DND-41 (cell line): ENCODE measurements at places on chromosomes 1 and 21.

DNA sequence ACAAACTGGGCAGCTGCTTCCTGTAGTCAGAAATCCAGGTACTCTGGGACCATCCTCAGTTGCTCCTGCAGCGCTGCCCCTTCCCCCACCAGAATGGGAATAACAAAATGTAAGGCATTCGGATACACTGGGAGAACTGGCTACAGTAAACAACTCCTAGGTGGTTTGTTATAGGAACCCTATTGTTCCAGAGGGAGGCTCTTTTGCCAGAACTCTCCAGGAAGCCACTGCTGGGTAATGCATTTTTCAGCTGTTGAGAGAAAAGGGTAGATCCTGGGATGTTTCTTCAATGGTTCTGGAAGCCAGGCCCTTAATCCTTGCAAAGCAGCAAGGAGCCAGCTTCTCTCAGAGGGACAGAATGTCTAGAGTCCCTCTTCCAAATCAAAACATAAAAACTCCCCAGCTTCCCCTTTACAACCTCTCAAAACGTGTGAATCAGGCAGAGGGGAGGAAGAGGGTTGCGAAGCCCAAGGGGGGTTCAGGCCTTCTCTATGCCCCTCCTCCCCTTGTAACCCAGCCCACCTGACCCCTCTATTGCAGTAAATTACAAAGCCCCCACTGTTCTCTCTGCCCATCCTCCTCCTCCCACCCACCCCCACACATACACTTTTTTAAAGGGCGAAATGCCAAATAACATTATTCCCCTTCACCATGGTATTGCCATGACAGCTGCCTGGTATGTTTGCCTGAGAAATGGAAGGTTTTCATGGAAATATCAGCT lies 29.1 kb downstream of the PLPP3 start:
- no peak overlapping the region for H3K4me3 ChIP-seq
- H3K27ac ChIP-seq: no peak overlapping the region
- H3K4me1 ChIP-seq: no peaks in the 10 kb centered on the region

GRCh38 chr1:185402930-185403329 lies 85.9 kb upstream of the IVNS1ABP start:
- H3K27me3 ChIP-seq: no peaks in the 10 kb centered on the region
- no peak for DNase-seq
- H3K4me3 ChIP-seq: no peak overlapping the region
- H3K4me1 ChIP-seq: no peaks in the 10 kb centered on the region
- no peak overlapping the region for H3K27ac ChIP-seq
- no peaks in the 10 kb centered on the region for H3K36me3 ChIP-seq

DNA sequence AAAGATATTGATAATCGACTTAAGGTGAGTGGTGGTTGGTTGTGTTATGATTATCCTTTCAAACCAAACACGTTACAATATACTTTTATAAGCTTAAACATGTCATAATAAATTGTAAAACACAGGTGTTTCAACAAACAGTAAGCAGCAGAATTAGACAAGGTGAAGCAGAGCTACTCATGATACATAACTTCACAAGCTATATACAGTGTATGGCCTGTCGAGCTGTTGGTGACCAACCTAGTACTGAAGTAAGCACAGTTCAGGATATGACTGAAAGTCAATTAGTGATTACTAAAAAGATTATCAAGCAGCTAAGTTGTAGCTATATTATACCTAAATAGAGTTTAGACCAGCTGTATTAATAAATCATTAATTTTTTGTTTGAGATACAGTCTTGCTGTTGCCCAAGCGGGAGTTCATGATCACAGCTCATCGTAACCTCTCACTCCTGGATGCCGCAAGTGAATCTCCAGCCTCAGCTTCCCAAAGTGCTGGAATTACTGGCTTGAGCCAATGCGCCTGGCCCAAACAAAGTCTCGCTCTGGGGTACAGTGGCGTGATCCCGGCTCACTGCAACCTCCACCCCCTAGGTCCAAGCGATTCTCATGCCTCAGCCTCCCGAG lies 148.1 kb downstream of the EIF4G3 start:
- peaks cover 11% of the 10 kb centered on the region; the same call in 1 of the 2 replicates for H3K36me3 ChIP-seq
- no peak overlapping the region for H3K27ac ChIP-seq
- H3K27me3 ChIP-seq: no peaks in the 10 kb centered on the region
- no peaks in the 10 kb centered on the region for H3K4me1 ChIP-seq
- no peak for DNase-seq

- H3K4me3 ChIP-seq: no peak overlapping the region
- no peak for DNase-seq
- no peak overlapping the region for H3K27ac ChIP-seq
- no peaks in the 10 kb centered on the region for H3K27me3 ChIP-seq
- H3K4me1 ChIP-seq: no peaks in the 10 kb centered on the region
Observed at GRCh38 chr1:58430421-58431275, 115.9 kb downstream of the OMA1 start.

DNA sequence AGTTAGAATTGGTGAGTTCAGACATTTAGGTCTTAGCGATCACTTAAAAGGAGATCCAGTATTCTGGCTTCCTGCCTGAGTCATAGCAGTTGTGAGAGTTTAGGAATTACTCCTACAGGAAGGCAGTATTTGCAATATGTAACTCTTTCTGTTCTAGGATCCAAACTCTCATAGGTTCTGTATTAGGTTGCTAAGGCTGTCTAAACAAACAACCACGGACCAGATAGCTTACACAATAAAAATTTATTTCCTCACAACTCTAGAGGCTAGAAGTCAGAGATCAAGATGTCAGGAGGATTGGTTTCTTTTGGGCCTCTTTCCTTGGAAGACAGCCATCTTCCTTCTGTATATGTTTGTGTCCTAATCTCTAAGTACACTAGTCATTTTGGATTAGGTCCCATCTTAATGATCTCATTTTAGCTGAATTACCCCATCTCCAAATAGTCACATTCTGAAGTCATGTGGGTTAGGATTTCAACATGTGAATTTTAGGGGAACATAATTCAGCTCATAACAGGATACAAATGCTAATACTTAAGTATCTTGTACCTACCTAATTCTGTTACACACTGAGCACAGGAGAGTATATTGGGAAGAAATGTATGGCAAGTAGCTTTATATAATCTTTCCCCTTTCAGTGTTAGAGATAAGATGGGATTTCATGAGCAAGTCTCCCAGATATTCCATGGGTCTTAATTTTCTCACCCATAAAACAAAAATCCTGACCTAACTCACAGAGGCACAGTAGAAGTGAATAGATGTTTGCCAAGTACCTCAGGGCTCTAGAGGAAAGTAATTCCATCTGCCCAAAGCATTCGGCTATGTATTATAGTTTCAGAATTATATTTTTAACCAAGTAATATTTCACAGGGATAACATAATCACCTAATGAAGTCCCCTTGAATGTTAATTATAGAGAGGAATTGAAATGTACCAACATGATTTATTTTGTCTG lies 144.4 kb downstream of the PTBP2 start:
- no peak overlapping the region for H3K27ac ChIP-seq
- H3K4me1 ChIP-seq: no peaks in the 10 kb centered on the region
- no peaks in the 10 kb centered on the region for H3K36me3 ChIP-seq
- H3K27me3 ChIP-seq: no peaks in the 10 kb centered on the region

- H3K27ac ChIP-seq: no peak overlapping the region
- no peak for DNase-seq
- H3K36me3 ChIP-seq: no peaks in the 10 kb centered on the region
- H3K4me3 ChIP-seq: no peak overlapping the region
- H3K27me3 ChIP-seq: no peaks in the 10 kb centered on the region
Observed at GRCh38 chr1:186735463-186735862, 55.2 kb upstream of the PTGS2 start.

DNA sequence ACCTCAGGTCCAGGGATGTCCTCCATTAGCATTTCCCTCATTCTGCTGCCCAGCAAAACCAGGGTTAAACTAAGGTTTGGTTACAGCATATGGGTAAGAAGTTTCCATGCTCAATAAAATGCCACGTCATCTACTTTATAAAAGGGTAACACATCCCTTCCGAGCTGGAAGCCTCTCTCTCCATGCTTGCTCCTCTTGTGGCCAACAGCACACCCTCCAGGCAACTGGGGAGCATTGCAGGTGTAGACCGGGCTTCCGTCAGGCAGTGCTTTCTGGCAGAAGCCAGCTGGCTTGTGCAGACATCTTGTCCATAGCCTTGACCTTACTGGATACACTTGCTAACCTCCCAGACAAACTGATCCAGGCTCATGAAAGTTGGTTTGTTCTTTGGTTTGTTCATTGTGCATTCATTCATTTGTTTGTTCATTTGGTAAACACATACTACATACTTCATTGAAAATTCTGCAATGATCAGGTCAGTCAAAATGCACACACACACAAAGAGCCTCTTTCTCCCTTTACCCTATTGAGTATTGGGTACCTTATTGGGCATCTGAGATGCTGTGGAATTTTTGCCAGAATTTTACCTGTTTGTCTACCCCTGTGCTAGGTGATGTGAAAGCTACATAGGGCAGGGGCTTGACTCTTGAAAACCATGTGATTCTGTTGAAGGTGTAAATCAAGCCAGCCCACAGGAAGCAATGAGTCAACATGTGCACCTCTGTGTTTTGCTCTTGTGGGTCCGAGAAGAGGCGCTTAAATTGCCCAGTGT lies 422.8 kb downstream of the CAMTA1 start:
- H3K4me3 ChIP-seq: no peak overlapping the region
- no peak overlapping the region for H3K27ac ChIP-seq
- no peaks in the 10 kb centered on the region for H3K4me1 ChIP-seq
- peaks cover 3% of the 10 kb centered on the region for H3K27me3 ChIP-seq
- no peaks in the 10 kb centered on the region for H3K36me3 ChIP-seq

DNA sequence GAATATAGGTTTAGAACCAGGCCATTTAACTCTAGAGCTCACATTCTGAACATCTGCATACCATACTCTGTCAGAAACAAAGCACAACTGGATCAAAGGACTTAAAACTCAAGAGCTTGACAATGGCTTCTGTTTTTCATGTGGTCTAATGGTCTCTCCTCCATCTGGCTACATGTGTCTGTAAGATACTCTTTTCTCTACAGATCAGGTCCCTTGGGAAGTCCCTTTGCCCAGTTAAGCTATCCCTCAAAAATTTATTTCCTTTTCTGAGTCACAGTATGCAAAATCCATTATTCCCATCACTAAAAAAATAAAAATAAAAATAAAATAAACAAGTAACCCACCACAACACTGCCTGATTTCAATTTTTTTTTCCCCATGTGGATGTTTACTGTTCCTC lies 357.0 kb upstream of the PRMT6 start:
- no peaks in the 10 kb centered on the region for H3K27me3 ChIP-seq
- H3K27ac ChIP-seq: no peak overlapping the region
- DNase-seq: no peak
- no peak overlapping the region for H3K4me3 ChIP-seq
- H3K36me3 ChIP-seq: no peaks in the 10 kb centered on the region

DNA sequence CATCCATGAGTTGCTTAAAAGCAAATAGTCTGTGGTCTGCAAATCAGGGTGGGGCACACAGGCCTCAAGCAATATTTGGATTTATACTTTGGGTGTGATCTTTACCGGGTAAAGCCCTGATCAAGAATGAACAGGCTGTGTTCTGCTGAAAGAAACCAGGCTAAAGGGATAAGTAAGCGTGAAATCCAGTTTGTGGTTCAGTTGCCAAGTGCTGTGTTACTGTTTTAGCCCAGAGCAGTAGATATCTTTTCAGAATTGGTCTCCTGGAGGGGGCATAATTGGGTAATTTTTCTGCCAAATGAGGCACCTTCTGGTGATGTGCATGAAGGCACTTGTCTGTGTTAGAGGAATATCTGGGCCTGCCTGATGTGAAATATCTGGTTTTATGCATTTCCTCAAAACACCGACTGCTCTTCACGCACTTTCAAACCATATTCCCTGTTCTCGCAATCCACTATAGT lies 21.4 kb downstream of the AIM2 start:
- peaks cover 62% of the 10 kb centered on the region for H3K36me3 ChIP-seq
- DNase-seq: no peak
- H3K27ac ChIP-seq: no peak overlapping the region
- no peaks in the 10 kb centered on the region for H3K27me3 ChIP-seq
- H3K4me3 ChIP-seq: no peak overlapping the region
- no peaks in the 10 kb centered on the region for H3K4me1 ChIP-seq

DNA sequence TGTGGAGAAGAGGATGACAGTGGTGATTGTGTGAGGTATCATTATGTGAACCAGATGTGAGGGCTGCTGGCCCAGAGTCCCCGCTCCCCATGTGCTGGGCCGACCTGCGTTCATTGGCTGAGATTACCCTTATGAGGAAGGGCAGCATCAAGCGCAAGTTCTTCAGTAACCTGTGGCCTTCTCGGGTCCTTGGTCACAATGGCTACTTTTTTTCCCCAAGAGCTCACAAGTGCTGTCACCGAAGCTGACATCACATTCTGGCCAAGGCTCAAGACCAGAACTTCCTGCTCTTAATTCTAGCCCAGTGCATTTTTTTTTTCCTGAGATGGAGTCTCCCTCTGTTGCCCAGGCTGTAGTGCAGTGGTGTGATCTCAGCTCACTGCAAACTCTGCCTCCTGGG lies 262.9 kb downstream of the RHOU start:
- peaks cover 5% of the 10 kb centered on the region for H3K27me3 ChIP-seq
- H3K36me3 ChIP-seq: no peaks in the 10 kb centered on the region
- H3K4me1 ChIP-seq: no peaks in the 10 kb centered on the region
- no peak overlapping the region for H3K4me3 ChIP-seq
- no peak overlapping the region for H3K27ac ChIP-seq
- DNase-seq: no peak

GRCh38 chr1:201320168-201320788 lies 37.0 kb downstream of the PKP1 start:
- H3K4me3 ChIP-seq: no peak overlapping the region
- no peaks in the 10 kb centered on the region for H3K4me1 ChIP-seq

DNA sequence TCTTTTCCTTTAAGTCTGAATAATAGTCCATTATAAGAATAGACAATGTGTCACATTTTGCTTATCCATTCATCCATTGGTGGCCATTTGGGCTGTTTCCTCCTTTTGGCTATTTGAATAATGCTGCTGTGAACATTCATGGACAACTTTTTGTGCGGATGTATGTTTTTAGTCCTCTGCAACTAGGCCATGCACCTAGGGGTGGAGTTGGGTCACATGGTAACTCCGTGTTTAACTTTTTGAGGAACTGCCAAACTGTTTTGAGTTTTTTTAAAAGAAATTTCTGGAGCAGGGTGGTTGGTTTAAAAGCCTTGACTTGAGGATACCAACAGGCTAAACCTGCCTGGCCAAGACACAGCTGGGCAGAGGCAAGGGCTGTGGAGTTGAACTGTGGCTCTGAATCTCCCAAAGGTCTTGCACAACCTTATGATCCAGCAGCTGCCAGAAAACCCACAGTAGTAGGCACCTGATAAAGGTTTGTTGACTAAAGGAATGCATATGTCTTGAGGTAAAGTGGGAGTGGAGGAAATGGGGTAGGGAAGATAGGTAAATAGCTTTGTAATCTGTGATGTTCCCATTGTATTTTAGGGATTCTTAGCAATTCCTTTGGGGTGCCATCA lies 5.6 kb upstream of the RPTN start:
- no peak overlapping the region for H3K4me3 ChIP-seq
- H3K36me3 ChIP-seq: no peaks in the 10 kb centered on the region
- peaks cover 7% of the 10 kb centered on the region; the same call in 1 of the 2 replicates for H3K4me1 ChIP-seq
- no peaks in the 10 kb centered on the region for H3K27me3 ChIP-seq
- no peak overlapping the region for H3K27ac ChIP-seq
